Activated T-cell treated with anti-CD3 and anti-CD28 coated beads for 24 hours (primary cell): ENCODE measurements at places on chromosomes 12 and 14.

- no peak for DNase-seq
Measured at GRCh38 chr12:62737188-62737587, 197.8 kb downstream of the PPM1H start.

GRCh38 chr14:23465261-23465660 lies 4.2 kb upstream of the NGDN start:
- DNase-seq: no peak

DNA sequence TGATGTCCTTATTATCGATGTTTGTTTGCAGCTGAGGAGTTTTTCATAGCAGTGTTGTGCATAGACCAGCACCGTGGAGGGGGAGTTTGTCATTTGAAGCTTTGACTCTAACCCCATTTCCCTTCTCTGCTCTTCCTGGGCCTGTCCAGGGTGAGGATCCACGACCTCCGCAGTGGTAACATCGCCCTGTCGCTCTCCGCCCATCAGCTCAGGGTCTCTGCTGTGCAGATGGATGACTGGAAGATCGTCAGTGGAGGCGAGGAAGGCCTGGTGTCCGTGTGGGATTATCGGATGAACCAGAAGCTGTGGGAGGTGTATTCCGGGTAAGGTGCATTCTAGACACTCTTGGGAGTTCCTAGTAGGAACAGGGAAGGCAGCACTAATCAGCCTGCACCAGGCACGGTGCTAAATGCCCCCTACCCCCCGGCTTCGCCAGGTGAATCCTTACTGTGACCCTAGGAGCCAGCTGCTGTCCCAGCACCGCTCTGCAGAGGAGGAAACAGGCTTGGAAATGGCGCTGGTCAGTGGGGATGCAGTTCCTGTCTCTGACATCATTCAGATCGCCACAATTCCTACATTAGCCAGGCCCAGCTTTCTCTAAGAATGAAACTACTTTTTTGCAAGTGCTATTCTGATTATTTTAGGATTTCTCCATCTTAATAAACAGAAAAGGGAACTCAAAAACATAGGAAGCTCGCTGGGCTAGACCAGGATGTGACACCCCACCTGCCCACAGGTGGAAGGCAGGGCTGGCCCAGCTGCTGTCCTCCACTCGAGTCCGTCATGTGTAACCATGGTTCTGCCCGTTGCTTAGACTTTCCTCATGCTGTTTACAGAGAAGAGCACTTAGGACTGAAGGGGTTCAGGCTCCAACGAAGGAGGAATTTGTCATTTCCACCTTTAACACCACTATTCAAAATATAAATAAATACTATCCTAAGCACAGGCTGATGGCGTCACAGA lies 74.9 kb downstream of the TESC start:
- no peak for DNase-seq

GRCh38 chr12:53961025-53961761 lies 6.5 kb downstream of the HOXC12 start:
- no peak for DNase-seq

DNA sequence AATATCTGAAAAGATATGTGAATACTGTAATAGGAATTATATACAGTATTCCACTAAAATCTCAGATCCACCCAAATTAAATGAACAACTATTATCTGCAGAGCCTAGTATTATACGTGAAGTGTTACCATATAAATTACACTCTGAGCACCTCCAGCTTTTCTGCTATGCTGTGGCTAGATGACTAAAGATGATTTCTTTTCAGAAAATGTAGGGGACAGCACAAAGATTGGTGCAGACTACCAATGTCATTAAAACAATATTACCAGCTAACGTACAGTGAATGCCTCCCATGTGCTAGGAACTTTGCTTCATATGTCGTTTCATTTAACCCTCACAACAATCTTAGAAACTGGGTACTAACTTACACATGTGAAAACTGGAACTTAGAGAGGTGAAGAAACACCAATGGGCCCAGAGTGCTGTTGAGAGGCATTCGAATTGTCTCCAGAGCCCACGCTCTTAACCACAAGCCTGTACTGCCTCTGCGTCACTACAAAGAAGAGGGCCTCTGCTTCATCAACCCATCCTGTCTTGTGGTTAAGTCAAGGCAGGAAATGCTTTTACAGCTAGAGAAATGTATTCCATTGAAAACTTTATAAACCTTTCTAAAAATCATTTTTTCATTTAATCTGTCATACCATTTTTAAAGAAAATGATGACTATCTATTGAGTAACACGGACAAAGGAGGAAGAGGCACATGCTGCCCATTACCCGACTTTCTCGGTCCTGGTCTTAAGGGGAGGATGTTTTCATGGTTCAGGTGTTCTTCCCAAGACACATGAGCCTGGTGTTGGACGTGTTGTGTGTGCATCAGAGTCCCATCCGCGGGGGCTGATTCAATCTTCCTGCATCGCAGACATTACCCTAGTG lies 1.3 kb downstream of the GPR65 start:
- peak; percentile 61 for DNase-seq

DNA sequence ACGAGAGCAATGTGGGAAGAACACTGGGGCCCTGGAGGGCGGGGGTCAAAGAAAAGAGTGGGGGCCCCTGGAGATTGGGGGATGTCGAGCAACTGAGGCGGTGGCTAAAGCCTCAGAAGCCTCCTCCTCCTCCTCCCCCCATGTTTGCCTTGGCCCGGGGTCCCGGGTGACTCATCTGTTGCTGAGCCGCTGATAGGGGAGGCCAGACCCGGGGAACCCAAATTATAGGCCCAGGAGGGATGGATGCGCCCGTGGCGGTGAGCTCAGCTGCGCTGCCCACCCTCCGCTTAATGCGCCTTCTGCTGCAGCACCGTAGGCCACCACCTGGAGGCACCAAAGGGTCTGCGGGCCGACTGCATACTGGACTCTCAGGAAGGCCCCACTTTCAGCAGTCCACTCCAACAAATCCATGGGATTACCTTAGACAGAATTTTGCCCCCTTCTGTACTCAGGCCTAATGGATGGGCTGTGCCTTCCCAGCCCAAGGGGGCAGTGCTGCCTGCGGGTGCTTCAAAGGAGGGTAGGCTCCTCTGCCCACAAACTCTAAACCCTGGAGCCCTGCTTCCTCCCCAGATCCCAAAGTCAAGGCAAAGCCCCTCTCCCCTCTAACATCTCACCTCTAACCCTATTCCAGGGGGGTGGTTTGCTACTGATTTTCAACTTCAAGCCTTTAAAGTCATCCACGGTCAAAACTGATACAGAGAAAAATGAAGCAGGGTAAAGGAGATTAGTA lies 2.6 kb upstream of the WNT10B start:
- no peak for DNase-seq

- DNase-seq: peak; percentile 34
Measured at GRCh38 chr12:111359231-111359913, 9.5 kb downstream of the PHETA1 start.

GRCh38 chr14:34208532-34208931 lies 253.5 kb downstream of the SPTSSA start:
- no peak for DNase-seq

DNA sequence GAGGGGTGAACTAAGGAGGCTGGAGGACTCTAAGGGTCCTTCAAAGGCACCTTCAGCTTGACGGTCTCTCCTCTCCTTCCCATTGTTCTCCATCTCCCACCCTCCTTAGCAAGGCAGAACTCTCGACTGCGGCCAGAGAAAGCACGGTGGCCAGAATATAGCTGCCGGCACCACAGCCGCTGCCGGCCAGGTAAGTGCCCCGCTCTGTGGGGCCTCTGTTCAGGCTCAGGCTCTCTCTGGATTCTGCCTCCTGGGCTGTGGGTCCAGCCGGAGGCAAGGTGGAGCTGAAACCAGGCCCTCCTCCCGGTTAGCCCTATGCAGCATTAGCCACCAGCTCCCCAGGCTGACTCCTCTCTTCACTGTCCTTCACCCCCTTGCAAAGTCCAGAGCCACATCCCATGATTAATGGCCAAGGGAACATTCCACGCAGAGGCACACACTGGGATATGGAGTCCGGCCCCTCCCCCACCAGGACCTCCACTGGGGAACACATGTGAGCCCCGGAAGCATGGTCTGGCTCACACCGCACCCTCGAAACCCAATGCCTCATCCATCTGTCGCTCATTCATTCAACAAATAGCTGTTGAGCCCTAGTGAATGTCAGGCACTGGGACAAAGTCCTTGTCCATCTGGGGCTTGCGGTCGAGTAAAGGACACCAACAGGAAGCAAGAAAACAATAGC lies 25.2 kb downstream of the LTBP2 start:
- no peak for DNase-seq

DNA sequence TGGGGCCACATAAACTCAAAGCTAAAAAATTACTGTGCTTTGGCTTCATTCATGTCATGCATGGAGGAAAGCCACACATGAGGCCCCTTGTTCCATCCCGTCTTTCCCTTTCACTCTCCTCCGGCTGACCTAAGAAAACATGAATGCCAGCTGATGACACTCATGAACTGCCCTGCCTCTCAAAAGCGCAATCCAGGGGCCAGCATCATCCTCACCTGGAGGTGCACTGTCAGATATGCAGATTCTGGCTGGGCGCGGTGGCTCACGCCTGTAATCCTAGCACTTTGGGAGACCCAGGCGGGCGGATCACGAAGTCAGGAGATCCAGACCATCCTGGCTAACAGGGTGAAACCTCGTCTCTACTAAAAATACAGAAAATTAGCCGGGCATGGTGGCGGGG lies 116.1 kb upstream of the FOXN3 start:
- DNase-seq: no peak

DNA sequence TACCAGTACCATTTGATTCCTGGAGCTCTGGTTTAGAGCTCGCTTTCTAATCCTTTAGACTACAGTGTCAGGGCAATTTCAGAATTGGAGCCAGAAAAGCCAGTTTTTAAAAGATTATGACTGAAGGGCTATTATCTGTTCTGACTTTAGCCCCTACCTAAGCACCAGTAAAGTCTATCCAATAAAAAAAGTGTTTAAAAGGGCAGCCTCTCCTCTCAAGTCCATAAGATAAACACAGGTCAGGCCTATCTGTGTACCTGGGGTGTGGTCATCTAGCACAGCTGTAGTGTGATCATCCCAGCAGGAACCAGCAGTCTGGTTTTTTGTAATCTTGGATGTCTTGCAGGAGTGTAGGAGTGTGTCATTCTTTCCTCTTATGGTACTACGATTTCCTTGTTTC lies 6.6 kb downstream of the APPL2 start:
- DNase-seq: no peak

DNA sequence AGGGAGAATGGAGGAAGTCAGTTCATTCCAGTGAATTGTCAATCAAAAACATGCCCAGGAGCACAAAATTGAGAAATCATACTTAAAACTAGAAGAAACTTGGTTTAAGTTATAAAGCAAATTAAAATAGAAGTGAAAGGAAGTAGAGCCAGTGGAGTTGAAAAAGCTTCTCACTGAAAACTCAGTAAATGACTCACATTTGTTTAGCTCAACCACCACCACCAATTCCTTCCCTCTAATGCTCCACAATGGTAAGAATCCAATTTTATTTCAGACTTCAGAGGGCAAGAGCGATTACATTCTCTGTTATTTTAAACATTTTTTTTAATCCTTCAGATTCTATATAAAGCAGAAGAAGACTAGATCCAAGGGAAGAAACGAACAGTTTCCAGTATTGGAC lies 19.4 kb downstream of the UTP20 start:
- DNase-seq: no peak

GRCh38 chr12:112116232-112117060 lies 7.9 kb upstream of the NAA25 start:
- DNase-seq: no peak
